ENCODE measurements at places on chromosomes 1 and 21. TPM values are rescaled to one million over a fixed set of nuclear protein-coding genes. Genes with fewer than 3 reads are reported as not detected.
A peak's percentile ranks its signal among the peaks of the same experiment; 100 is the strongest.

The FMO2 gene
- 0.70 TPM for polyA plus RNA-seq

The SLC45A1 gene
- polyA plus RNA-seq = 0.59 TPM

The PLA2G2C gene
- 0.04 TPM for polyA plus RNA-seq

The BARHL2 gene
- polyA plus RNA-seq = not detected

The FCGR1A gene
- 2.8 TPM for polyA plus RNA-seq

The WDR4 gene
- polyA plus RNA-seq = 10.4 TPM

DNA sequence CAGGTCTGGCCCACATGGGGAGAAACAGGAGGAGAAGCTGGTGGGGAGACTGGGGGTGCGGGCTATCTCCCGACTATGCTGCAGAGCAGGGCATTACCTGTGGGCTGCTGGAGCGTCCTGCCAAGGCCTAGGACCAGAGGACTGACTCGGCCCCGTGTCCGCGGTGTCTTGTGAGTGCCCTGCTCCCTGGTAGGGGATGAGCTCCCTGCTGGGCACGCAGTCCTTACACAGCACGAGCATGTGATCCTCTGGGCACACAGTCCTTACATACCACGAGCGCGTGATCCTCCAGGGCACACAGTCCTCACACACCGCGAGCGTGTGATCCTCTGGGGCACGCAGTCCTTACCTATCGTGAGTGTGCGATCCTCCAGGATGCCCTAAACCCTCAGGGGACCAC, 31.8 kb upstream of the CSF3R start:
- no peak for DNase-seq

DNA sequence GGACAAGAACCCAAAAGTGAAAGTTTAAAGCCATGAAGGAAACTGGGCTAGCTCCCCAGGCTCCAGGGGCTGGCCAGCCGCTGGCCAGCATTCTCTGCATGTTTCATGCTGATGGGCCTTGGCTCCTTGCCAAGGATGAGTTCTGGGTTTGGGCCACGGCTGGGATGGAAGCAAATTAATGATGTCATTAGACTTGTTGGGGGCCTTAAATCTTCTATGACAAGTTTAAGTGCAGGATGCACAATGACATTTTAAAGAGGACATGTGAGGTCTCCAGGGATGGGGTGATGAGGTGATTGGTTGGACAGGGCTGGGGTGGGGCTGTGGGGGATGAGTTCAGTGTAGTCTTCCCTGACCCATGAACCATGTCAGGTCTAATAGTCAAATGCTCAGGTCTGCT, 199.6 kb downstream of the TRABD2B start:
- peak; percentile 76 for DNase-seq

- DNase-seq = no peak
Observed at GRCh38 chr1:209875515-209875914, 47.7 kb downstream of the UTP25 start.

GRCh38 chr1:150575518-150576366, 3.7 kb downstream of the MCL1 start:
- DNase-seq = no peak

DNA sequence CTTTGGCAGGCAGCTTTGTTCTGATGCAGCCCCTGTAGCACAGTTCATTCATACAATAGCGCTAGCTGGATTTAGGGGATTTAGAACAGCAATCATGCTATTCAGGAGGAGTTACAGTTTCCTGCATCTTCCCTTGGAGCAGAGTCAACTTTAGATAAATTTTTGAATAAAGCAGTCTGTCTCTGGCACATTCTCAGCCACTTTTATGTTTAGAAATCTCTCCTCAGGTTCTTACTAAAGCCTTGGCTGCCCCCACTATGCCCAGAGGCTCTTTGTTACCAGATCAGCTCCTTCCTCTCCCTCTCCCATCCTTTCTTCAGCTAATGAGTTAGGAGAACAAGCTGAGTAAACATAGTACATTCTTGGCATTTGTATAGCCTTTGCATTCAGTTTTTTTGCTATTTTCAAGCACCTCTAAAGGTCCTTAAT, 17.0 kb upstream of the PIGC start:
- DNase-seq = no peak

- DNase-seq = no peak
Observed at GRCh38 chr1:42639116-42639515, 19.1 kb upstream of the PPIH start.

GRCh38 chr1:103416681-103417286, 108.7 kb upstream of the RNPC3 start:
- DNase-seq = no peak

GRCh38 chr1:41611068-41611931, 126.8 kb upstream of the EDN2 start:
- DNase-seq = no peak

DNA sequence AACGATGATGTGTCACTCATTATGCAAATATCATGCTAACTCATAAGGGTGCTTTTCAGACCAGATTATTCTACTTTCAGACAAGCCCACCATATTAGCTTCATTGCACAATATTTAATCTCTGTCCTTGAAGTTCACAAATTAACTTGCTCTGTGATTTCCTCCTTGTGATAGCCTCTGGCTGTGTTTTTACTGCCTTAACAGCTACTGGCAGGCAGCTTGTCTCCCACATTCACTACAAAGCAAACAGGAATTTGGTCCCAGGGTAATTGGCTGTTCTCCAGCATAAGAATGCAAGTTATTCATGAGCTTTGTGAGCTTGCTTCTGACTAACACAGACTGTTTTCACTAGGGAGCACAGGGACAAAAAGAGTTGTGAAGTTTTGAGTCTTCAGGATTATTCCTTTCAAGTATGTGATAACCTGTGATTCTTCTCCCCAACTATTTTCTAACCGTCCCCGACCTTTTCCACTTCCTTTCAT, 87.9 kb upstream of the HMCN1 start:
- DNase-seq = peak; percentile 98

DNA sequence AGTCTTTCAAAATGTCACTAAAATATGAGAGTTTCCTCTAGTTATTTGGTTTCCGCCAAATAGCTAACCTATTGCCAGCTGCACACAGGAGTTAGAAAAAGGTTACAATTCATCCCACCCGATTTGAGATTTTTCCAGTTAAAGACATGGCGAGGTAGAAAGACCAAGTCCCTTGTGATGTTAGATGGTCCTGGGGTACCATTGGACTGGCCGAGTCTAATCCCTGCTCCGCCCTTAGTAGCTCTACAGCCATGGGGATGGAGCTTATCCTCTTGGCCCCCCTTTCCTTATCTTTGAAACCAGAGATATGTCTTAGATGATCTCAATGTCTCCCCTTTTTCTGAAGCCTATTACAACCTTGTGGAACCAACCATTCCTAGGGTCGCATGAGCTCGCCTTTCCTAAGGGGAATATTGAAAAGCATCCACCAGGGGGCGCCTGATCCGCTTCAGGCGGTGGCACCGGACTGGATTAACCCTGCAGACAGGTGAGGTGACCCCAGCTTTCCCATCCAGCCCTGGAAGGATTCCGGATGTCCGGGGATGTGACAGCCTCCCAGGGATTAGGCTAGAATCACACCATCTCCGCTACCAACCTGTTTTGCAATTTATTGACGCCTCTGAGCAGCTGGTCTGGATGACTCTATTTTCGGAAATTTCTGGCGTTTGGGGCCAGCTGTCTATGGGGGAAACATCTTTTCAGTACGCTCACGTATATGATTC, 68.3 kb upstream of the SIM2 start:
- DNase-seq = peak; percentile 59

DNA sequence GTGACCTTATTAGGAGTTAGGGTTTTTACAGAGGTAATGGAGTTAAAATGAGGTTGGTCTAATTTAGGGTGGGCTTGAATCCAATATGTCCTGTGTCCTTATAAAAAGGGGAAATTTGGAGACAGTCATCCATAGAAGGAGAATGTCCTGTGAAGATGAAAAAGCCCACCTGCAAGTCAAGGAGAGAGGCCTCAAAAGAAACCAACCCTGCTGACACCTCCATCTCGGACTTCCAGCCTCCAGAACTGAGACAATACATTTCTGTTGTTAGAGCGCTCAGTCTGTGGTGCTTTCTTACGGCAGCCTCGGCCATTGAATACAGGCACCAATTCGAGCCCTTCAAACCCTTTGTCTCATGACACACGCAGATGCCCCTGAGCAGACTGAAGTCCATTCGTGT, 43.8 kb downstream of the ACTA1 start:
- DNase-seq = no peak

GRCh38 chr1:204469304-204469703, 25.3 kb downstream of the PIK3C2B start:
- no peak for DNase-seq

- no peak for DNase-seq
Observed at GRCh38 chr1:58933599-58933926, 149.7 kb upstream of the JUN start.

DNA sequence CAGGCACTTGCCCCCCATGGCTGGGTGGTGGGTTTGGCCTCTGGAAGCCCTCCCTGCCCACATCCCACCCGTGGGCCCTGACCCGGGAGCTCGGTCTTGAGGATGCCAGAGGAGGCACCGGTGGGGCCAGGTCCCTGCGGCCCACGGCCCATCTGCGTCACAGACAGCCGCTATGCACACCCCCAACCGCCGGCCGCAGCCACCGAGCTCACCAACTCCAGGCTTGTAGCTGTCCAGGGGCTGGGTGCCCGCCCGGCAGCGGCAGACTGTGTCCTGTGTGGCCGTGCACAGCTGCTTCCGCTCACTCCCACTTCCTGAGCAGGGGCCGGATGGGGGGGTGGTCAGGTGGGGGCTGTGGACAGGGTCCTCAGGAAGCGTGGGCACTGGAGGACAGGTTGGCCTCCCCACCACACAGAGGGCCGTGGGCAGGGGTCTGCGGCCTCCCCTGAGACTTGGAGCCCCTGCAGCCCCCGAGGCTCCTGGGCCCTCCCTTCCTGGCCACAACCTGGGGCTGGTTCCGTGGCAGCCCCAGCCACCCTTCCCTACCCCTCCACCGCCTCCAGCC, 1.1 kb downstream of the TNFRSF4 start:
- no peak for DNase-seq

GRCh38 chr1:44406737-44407429, 1.8 kb downstream of the RNF220 start:
- DNase-seq = peak; percentile 45

DNA sequence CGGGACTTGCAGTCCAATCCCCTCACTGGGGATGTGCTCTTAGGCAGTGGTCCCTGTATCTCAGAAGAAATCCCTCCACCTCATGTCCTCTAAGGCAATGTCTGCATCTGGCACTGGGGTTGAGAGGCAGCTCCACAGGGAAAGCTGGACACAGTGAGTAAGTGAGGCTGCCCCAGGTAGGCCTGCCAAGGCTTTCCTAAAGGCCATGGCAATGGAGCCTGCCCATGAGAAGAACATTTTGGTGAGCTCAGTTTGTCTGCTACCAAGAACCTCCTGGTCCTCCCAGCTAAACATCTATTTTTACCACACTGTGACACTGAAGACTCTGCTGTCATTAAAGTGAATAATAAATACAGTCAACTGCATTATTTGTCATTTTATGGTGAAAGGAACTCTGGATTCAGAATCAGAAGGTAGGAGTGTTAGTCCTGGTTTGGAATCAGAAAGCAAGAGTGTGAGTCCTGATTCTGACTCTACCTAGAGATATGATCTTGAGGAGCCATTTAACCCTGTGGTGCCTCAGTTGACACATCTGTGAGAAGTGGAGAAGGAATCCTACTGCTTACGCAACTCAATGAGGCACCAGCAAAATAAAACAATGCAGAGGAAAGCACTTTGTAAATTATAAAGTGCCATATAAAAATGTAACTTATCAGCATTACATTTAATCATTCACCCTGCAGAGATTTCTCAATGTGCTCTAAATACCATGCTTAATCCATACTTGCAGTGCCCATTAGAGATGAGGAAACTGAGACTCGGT, 41.0 kb downstream of the TBX15 start:
- no peak for DNase-seq

- DNase-seq = no peak
Observed at GRCh38 chr1:19752083-19752696, 47.5 kb downstream of the TMCO4 start.

GRCh38 chr1:116414364-116414763, 41.3 kb downstream of the ATP1A1 start:
- DNase-seq = no peak

- no peak for DNase-seq
Observed at GRCh38 chr1:27509127-27510080, 19.4 kb upstream of the WASF2 start.

GRCh38 chr1:50289495-50289894, 133.7 kb downstream of the DMRTA2 start:
- DNase-seq = no peak

DNA sequence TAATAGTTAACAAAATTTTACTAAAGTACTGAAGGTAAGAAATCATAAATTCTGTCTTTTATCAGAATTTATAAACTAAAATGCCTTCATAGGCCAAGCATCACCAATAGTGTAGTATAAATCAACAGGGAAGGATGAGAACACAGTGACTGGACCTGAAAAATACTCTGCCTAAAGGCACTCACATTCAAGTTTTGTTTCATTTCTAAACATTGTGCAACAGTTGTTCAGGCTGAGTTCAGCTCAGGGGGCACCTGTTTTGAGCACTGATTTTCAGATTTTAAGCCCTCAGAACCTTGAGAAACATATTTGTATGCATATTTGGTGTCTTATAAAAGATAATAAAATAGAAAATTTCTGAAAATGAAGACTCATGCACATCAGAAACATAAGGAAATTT, 12.4 kb downstream of the ACBD6 start:
- DNase-seq = no peak

GRCh38 chr1:6352138-6352563, 41.4 kb downstream of the ACOT7 start:
- DNase-seq = no peak

DNA sequence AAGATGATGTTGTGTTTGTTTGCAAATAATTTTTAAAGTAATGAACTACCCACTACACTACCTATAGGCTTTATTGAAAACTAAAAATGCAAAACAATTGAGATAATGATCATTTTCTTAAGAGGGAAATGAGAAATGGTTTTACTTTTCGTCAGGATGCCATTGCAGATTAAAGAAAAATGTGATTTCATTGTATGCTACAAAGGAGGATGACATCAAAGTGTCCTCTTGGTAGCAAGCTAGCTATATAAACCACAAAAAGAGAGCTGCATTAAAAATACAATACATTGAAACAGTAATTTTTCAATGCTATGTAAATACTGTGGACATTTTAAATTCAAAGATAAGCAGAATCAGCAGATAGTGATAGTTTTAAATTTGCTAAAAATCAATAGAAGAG, 87.5 kb upstream of the DPYD start:
- no peak for DNase-seq

DNA sequence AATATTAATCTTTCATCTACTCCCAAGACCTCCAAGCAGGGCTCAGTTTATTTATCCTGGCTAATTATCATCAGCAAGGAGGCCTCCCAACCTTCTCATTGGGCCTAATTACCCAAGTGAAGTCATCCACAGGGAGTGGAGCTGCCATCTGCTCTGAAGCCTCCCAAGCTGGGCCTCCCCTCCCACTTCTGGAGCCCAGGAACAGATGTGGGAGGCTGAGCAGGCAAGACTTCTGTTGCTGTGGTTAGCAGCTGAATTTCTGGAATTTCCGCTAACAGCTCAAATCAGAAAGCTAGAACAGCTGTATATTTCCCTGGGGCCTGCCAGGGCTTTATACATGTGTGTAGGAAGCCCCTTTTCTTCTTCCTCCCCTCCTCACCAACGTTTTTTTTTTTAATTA, 127.5 kb downstream of the UCK2 start:
- peak; percentile 27 for DNase-seq

- peak; percentile 51 for DNase-seq
Observed at GRCh38 chr1:234154320-234155251, 218.7 kb upstream of the COA6 start.
